Bone marrow (tissue), 2 donors: ENCODE measurements at places on chromosomes 2 and 18.

GRCh38 chr2:178256382-178257042 lies 62.2 kb downstream of the OSBPL6 start:
- no peak for DNase-seq

DNA sequence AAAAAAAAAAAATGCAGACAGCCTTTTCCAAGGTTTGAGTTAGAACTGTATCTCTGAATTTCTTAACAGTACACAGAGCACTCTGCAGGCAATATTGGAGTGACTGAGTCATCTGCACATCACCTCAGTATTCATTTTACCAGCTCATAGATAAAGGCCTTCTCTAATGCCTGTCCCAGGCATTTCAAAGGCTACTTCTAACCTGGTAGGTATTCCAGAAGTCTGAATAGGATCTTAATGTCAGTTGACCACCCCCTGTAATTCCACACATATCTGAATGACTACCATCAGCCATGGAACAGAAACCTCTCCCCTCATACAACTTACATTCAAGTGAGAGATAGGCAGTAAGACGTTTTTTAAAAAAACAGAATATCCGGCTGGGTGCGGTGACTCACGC lies 9.0 kb downstream of the METTL21A start:
- no peak for DNase-seq

DNA sequence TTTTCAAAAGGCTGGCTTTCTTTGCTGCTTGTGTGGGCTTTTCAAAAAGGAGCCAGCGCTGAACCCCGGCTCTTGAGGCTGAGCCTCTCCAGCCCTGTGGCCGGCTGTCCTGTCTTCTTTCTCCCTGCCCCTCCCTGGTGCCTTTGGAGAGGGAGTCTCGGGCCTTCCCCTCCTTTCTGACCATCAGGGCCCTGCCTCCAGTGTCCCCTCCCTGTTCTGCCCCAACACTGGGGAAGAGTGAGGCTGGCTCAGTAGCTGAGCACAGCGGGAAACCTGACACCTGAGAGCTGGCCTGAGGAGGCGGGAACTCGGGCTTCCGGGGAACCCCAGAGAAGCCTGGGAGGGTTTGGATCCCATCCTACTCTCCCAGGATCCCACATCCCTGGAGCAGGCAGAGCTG lies 232.1 kb downstream of the LOXHD1 start:
- no peak for DNase-seq

GRCh38 chr2:154261473-154262027 lies 389.8 kb downstream of the GALNT13 start:
- DNase-seq, result no peak

- no peak for DNase-seq
Observed at GRCh38 chr2:28488083-28488830, 7.6 kb upstream of the PLB1 start.

DNA sequence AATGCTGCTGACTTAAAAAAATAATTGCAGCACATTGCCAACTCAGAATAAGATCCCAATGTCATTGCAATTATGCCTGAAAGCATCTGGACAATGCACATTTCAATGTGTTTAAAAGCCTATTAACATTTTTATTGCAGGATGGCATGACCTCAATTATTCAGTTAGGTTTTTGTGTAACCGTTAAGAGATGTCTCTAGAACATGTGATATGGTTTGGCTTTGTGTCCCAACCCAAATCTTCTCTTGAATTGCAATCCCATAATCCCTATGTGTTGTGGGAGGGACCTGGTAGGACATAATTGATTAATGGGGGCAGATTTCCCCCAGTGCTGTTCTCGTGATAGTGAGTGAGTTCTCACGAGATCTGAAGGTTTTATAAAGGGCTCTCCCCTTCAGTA lies 43.2 kb upstream of the ZC3H15 start:
- DNase-seq, result no peak

DNA sequence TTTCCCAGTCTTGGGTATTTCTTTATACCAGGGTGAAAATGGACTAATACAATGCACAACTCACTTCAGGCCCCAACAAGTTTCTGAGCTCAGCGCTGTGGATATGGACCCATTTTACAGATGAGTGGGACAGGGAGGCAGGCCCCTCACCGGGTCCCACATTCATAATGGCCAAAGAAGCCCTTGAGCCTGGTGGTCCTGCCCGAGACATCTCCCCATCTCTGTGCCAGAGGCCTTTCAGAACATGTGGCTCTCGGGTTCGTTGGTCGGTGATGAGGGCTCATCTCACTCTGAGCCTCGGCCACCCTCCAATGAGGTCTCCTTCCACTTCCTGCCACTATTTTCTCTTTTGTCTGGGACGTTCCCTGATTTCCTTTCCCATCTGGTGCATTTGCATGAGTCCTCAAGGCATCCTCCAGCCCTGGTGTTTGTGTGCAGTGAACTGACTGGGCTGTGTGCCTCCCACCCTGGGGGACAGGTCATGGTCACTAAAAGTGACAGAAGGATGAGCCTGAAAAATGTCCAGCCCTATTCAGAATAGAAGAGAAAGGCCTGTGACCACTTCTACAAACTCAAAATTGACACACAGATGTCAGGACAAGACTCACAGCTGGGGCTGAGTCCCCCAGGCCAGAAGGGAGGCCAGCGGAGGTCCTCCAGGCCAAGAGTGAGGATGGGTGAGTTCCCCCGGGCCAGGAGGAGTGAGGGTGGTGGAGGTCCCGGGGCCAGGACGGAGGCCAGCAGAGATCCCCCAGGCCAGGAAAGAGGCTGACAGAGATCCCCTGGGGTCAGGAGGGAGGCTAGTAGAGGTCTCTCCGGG lies 134.5 kb downstream of the PTGR3 start:
- DNase-seq, result no peak

DNA sequence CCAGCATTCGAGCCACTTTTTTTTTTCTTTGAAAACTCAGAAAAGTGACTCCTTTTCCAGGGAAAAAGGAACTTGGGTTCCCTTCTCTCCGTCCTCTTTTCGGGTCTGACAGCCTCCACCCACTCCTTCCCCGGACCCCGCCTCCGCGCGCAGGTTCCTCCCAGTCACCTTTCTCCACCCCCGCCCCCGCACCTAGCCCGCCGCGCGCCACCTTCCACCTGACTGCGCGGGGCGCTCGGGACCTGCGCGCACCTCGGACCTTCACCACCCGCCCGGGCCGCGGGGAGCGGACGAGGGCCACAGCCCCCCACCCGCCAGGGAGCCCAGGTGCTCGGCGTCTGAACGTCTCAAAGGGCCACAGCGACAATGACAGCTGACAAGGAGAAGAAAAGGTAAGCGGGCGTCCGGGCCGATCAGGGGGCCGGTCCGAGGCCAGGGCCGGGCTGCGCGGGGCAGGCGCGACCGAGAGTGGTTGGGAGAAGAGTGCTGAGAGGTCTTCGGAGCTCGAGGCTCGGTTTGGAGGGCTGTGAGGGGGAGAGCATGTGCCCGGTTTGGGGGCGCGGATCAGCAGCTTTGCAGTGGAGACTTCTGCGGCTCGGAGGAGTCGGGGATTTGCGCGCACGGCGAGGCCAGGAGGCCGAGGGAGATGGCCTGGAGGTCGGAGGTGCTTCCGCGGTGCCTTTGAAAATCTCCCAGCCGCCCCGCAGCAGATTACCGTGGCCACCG lies 502 bp downstream of the EPAS1 start:
- DNase-seq, result peak; percentile 51

- no peak for DNase-seq
Observed at GRCh38 chr2:25131567-25132298, 36.6 kb downstream of the POMC start.

GRCh38 chr2:96914332-96914731 lies 44.5 kb upstream of the SEMA4C start:
- DNase-seq, result no peak

- no peak for DNase-seq
Observed at GRCh38 chr18:70188113-70188512, 17.4 kb downstream of the RTTN start.

DNA sequence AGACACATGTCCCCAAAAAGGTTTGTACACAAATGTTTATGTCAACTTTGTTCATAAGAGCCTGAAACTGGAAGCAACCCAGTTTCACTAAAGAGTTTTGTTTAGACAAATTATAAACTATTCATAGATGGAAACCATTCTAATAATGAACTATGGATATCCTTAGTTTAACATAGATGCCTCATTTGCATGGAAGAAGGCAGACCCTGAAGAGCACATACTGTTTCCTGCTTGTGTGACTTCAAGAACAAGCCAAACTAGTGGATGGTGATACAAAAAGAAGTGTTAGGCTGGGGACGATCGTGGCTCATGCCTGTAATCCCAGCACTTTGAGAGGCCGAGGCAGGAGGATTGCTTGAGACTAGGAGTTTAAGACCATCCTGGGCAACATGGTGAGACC lies 48.1 kb downstream of the ACOXL start:
- DNase-seq, result no peak

GRCh38 chr18:8140841-8141501 lies 468.3 kb upstream of the RAB12 start:
- no peak for DNase-seq

GRCh38 chr2:171404261-171404660 lies 29.5 kb downstream of the METTL8 start:
- DNase-seq, result no peak

DNA sequence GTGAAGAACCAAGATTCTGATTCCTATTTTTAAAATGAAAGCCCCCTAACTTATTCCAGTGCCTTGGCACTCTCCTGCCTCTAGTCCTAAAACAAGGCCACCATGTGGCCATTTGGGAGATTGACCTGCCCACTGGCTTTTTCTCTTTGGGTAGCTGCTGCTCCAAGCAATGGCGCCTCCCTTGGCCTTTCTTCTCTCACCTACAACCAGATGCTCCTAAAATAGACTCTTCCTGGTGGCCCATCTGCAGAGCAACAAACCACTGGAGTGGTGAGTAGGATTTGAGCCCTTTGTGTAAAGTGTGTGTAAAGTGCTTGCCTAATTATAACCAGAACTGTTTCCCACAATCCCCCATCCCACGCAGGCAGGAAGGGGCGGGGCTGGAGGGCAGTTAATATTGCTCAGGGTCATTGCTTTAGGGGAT lies 114.2 kb downstream of the FHOD3 start:
- DNase-seq, result no peak

DNA sequence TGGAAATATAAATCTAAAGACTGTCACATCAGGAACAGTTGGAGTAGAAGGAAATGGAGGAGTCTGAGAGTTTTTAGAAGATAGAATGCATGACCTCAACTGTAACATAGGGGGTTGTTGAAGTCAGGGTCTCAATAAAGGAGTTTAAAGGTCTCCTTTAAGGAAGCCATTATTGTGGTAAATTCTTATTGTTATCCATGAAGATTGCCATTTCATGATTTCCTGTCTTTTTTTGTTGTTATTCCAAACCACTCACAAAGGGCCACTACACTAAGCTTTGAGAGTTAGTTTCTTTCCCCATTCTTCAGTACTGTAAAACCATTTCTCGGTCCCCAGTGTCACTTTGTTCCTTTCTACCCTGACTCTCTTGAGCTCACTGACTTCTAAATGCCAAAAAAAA lies 134.0 kb downstream of the DTNA start:
- no peak for DNase-seq

GRCh38 chr2:96842600-96842999 lies 1.2 kb downstream of the ANKRD23 start:
- DNase-seq, result no peak

GRCh38 chr2:152352616-152353015 lies 17.6 kb downstream of the FMNL2 start:
- no peak for DNase-seq

GRCh38 chr2:127644066-127645025 lies 1.6 kb upstream of the GPR17 start:
- DNase-seq, result no peak

DNA sequence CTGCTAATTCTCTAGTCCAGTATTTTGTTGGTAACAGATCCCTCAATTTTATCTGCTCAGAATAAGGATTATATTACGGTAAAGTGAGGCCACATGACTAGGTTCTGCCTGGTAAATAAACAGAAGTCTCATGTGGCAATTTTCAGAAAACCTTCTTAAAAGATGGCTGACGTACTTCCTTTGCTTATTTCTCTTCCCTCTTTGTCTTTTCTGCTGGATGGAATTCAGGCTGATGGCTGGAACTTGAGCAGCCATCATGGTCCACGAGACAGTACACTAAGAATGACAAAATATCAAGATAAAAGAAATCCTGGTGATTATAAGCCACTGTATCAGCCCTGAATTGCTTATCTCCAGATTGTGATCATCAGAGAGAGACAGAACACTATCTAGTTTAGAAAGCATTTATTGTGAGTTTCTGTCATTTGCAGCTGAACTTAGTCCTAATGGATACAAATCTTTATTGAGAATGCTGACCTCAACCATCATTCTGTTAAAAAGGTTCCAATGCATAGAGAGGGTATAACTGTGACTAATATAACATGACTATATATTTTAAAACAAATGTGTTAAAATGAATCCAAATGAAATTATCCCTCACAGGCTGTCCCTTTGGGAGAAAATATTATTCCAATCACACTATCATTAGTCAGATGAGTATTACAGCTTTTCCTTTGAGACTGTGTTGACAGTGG lies 31.8 kb upstream of the SLC8A1 start:
- no peak for DNase-seq

DNA sequence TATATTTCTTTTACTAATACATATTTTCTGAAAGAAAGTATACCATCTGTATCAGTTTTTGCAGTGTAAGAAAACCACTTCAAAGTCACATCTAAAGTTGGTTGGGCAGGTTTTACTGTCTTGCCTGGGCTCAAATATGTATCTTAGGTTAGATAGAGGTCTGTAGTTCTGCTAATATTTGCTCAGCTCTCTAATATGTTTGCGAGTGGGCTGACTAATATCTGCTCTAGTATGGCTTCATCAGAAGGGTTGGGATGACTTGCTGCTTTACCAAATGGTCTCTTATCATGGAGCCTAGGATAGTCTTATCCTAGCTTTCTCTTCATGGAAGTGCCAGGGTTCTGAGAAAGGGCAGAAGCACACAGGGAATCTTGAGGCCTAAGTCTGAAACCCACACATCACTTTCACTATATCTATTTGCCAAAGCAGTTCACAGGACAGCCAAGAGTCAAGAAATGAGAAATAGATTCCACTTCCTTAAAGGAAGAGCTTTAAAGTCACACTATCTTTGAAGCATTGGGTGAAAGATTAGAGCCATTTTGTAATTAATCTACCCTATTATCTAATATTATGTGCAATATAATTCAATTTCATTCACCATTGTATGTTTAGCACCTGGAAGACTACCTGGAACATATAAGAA lies 610.0 kb downstream of the KCNJ3 start:
- no peak for DNase-seq

DNA sequence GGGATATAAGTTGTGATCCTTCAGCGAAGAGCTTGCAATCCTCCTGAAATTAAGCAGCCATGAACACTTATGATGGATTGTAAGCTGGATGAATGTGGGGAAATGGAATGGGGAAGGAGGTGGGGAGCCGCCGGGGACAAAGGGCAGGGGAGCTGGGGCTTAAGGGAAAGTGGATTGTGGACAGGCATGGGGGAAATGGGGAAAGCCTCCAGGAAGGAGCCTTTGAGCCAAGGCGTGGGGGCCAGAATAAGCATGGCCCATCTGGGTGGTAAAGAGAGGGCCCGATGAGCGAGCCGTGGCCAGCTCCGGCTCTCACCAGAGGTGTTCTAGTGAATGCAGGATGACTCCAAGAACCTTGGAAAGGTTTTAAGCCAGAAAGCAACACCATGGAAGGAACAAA lies 124.0 kb downstream of the SMAD7 start:
- DNase-seq, result no peak

GRCh38 chr2:88829607-88830463 lies 138.4 kb downstream of the RPIA start:
- DNase-seq, result no peak

- DNase-seq, result no peak
Observed at GRCh38 chr2:177161741-177162460, 50.7 kb upstream of the HNRNPA3 start.

- no peak for DNase-seq
Observed at GRCh38 chr2:72293620-72294019, 146.0 kb upstream of the CYP26B1 start.

GRCh38 chr18:63679820-63680606 lies 18.3 kb upstream of the SERPINB3 start:
- no peak for DNase-seq

GRCh38 chr18:71442731-71443141 lies 1101.4 kb downstream of the CBLN2 start:
- DNase-seq, result no peak
